ENCODE measurements at places on chromosomes 4 and X. TPM values are rescaled to one million over a fixed set of nuclear protein-coding genes. Genes with fewer than 3 reads are reported as not detected.

The GAGE12H gene
- polyA plus RNA-seq: not detected

The GAB1 gene
- 11.0 TPM for polyA plus RNA-seq

The MXD4 gene
- polyA plus RNA-seq: 43.1 TPM

The UXT gene
- 155 TPM for polyA plus RNA-seq

DNA sequence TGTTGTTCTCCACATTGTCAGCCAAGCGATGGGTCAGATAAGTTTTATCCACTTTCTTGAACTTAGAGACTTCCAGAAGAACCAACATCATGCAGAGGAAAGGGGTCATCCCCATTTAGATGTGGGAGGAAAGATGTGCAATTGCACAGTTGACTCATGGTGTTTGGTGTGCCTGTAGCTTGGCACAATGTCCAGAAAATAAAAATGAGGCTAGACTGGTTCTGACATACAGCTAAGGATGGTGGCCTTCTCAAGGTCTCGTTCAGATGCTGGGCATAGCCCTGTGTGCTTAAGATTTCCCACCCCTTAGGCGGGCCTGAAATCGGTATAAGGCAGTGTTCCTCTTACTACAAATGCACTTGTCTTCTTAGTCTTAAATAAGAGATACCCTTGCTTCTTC, 101.1 kb downstream of the PCDH7 start:
- DNase-seq: no peak

GRCh38 chrX:8453611-8454010, 11.0 kb upstream of the VCX3B start:
- no peak for DNase-seq

GRCh38 chr4:55186123-55186522, 60.7 kb upstream of the KDR start:
- DNase-seq: no peak

DNA sequence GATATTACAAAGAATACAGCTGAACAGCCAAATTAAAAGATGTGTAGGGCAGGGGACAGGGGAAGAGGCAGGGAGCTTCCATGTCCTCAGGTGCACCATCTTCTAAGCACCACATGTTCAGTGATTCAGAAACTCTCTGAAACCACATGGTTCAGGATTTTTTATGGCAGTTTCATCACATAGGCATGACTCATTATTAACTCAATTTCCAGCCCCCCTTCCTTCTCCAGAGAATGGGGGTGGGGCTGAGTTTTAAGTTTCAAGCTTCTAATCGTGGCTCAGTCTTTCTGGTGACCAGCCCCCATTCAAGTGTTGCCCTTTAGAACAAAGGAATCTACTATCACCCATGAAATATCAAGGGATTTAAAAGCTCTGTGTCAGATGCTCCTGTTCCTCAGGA, 317.8 kb upstream of the GALNT7 start:
- DNase-seq: no peak

DNA sequence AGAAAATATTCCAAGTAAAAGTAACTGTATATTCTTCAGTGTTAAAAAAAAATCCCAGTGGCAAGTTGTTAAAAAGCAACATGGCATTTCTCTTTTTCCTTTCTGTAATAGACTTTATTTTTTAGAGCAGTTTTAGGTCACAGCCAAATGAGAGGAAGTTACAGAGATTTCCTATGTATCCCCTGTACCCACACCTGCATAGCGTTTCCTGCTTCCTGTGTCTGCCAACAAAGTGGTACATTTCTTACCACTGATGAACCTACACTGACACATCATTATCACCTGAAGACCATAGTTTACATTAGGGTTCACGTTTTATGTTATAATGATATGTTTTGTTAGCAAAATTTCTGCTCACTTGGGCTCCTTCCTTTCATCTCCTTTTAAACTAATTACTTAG, 124.7 kb downstream of the GPAT3 start:
- no peak for DNase-seq

DNA sequence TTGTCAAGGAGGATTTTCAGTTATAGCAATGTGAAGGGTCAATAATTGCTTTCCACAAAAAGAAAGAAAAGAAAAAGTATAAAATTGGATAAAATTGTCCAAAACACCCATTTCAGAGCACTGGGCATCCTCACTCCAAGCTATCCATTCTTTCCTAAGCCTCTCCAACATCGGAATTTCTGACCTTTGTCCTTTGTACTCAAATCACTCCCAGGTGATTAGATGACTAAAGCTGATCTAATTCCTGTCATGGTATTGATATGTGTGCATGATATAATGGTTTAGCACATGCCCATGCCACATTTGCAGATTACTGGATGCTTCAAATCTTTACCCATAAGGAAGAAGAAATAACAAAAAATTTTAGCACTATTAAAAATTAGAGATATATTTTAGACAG, 152.3 kb downstream of the CENPC start:
- DNase-seq: no peak
